ENCODE measurements at places on chromosomes 7 and 10.

GRCh38 chr7:148394582-148394981, 196.0 kb upstream of the C7orf33 start:
- no peak for DNase-seq

DNA sequence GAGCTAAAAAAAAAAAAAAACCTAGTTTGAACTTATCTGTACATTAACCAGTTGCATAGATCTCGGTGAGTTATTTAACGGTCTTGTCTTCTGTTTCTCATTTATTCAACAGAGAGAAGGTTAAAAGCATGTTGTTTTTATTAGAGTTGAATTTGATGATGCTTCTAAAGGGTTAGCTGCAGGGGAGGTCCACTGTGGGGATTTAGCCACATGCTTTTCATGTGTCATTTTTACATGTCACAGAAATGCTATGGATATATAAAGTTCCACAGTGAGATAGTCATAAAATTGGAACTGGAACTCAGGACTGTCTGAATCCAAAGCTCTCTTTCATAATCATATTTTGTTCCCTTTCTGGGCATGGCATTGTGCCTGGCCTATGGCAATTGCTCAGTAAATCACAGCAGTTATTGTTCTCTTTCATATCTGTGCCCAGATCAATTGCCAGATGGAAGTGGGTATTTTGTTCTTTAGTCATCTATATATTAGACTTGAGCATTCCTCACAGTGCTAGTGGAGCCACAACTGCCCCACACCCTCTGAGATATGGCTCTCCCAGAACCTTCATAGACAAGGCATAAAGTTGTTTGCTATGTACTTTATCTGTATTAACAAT, 578.8 kb downstream of the NRG3 start:
- DNase-seq, result no peak

DNA sequence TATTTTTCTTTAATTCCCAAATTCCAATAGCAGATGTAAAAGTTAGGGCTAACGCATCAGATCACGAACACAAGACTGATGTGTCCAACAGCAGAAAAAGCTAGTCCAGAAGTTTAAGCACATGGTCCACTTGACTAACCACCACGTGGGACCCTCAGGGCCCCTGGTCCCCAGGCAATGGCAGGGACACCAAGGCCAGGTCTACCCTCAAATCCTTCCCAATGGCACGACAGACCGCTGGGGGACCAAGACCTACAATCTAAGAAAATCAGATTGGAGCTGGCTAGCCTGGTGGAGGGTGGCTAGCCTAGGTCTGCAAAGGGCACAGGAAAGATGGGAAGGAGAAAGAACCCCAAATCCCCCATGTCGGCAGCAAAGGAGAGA, 1.5 kb downstream of the GIGYF1 start:
- DNase-seq, result no peak

- no peak for DNase-seq
These were observed 73.6 kb downstream of the ETV1 start for GRCh38 chr7:13915891-13916290.

- no peak for DNase-seq
These were observed 459.3 kb downstream of the CNTNAP2 start for GRCh38 chr7:146575903-146576302.

- DNase-seq, result no peak
These were observed 24.1 kb upstream of the FFAR4 start for GRCh38 chr10:93542358-93542791.

DNA sequence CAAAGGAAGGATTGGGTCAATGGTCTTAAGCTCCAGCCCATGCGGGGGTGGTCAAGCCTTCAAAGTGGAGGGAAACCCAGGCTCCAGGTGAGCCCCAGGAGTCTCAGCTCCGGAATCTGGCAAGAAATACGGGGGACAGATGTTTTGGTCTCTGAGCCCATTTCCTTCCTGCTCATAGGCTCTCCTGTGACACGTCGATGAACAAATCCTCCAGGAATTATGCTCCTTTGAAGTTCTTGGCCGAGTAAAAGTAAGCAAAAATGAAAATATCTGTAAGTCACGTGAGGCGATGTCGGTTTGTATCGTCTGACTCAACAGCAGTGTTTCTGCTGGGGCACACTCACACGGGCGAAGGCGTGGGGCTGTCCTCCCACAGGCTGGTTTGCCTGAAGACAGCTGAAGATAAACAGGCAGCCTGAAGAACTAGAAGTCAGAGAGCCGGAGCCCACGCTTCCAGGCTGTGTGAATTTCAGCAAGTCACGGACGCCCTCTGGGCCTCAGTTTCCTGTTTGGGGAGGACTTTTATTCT, 52.6 kb upstream of the SMNDC1 start:
- DNase-seq, result peak; percentile 80

DNA sequence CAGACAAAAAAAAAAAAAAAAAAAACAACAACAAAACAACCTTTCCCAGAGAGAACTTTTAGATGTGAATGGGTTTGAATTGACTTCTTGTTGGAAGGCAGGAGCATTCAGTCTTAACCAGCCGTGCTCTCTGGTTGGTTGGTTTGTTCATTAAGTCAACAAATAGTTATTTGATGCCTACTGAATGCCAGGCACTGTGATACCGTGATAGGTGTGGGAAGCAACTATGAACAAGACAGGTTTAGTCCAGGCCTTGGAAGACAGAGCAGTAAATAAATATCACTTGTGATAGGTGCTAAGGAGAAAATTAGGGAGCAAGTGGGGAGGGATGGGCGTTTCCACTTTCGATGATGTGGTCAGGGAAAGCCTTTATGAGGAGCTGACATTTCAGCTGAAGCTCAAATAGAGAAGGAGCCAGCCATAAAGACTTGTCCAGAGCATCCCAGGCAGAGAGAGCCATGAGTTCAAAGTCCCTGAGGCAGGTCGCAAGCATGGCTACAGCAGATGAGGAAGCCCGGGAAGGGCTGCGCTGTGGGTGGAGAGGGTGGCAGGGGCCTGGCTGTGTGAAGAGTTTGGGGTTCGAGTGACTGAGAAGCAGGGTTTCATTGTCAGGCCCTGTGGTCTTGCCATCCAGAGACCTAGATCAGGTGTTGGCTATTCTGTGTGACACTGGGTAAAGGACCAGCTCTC, 8.0 kb downstream of the TSPAN15 start:
- no peak for DNase-seq

DNA sequence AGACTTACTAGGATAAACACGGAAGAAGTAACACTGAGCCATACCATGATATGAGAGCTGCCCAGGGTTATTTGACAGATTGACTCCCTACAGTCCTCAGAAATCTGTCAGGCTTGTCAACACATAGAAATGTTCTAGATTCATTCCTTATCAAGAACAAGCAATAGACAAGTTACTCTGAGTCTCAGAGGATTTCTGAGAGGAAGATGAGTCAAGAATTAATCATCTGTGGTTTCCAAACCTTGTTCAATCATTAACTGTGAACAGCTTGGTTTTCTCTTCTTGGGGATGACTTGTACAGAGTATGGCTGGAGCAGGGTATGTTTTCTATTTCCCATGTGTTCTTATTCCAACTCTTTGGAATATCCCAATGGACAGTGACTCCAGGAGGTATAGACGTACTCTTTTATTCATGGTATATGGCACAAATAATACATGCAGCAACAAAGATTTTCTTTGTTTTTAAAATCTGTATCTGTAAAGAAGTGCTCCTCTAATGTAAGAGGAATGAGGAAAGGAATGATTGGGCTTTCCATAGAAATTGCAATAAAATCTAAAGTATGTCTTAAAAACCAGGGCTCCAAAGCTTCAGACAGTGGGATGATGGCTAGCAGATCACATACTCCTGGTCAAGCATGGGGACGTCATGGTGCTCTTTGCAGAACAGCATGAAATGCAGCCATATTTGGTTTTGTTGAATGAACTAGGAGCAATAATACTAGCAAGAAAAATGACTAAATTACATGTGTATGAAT, 11.9 kb upstream of the SFR1 start:
- peak; percentile 27 for DNase-seq

- DNase-seq, result no peak
These were observed 120.9 kb downstream of the TWIST1 start for GRCh38 chr7:18996583-18996982.

DNA sequence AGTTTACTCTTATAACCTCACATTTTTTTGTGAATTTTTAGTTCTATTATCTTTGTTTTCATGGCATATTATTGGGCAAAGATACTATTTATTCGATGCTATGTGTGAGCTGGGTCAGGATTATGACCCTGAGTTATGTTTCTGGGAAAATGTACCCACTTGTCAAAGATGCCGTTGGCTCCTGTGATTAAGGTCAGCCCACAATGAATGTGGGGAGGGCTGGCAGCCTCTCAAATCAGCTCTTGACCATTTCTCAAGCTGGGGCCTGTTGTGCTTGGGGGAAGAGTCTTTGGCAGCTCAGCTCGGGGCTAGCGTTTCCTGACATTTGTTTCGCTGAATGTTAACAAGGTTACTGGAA, 97.5 kb downstream of the TCF7L2 start:
- DNase-seq, result no peak

GRCh38 chr10:35536789-35537188, 68.4 kb upstream of the GJD4 start:
- no peak for DNase-seq

DNA sequence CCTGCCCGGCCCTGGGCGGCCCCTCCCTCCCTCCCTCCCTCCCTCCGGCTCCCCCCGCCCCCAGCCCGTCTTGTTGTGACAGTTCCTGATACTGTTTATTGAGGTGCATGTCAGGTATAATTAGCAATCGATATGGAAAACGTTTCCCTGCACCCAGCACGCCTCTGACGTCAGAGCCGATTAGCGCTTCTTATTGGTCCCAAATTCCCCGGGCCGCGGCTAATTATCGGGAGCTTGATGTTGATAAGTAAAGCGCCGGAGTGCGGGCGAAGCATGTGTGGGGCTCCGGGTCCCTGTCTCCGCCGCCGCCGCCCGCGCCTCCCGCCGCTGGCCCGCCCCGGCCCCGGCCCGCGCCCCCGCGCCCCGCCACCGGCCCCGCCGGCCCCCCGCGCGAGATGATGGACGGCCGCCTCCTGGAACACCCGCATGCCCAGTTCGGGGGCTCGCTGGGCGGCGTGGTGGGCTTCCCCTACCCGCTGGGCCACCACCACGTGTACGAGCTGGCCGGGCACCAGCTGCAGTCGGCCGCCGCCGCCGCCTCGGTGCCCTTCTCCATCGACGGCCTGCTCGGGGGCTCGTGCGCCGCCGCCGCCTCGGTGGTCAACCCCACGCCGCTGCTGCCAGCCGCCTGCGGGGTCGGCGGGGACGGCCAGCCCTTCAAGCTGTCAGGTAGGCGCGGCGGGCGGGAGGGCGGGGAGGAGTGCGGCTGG, at the start of gene UNCX:
Gene UNCX, plus strand, starts transcription at position 250 of the 710 bp plus-strand sequence. Its CDS starts 146 bp downstream, at position 396.
- no peak for DNase-seq

- DNase-seq, result no peak
These were observed 164.4 kb downstream of the RGS10 start for GRCh38 chr10:119377958-119378736.

- no peak for DNase-seq
These were observed 197.5 kb upstream of the PRSS58 start for GRCh38 chr7:142455392-142455791.

- DNase-seq, result no peak
These were observed 717.6 kb downstream of the GRM8 start for GRCh38 chr7:126535176-126535575.

DNA sequence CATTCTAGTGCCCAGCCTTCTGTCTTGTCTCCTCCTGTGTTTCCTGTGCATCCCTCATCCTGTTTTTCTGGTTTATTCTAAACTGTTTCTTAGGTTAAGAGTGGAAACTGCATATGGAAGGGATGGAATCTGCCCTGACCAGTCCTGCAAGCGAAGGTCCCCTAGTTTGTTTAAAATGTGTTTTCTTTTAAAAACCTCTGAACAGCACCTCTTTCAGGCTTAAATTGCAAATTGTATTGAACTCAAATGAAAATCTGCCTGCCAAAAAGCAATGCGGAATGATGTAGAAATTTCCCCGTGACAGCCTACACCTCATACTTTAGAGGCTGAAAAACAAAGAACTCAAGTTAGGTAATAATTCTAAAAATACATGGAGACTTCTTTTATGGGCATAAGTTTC, 222.8 kb upstream of the IMMP2L start:
- DNase-seq, result no peak

GRCh38 chr7:69778138-69778537, 179.9 kb downstream of the AUTS2 start:
- no peak for DNase-seq

DNA sequence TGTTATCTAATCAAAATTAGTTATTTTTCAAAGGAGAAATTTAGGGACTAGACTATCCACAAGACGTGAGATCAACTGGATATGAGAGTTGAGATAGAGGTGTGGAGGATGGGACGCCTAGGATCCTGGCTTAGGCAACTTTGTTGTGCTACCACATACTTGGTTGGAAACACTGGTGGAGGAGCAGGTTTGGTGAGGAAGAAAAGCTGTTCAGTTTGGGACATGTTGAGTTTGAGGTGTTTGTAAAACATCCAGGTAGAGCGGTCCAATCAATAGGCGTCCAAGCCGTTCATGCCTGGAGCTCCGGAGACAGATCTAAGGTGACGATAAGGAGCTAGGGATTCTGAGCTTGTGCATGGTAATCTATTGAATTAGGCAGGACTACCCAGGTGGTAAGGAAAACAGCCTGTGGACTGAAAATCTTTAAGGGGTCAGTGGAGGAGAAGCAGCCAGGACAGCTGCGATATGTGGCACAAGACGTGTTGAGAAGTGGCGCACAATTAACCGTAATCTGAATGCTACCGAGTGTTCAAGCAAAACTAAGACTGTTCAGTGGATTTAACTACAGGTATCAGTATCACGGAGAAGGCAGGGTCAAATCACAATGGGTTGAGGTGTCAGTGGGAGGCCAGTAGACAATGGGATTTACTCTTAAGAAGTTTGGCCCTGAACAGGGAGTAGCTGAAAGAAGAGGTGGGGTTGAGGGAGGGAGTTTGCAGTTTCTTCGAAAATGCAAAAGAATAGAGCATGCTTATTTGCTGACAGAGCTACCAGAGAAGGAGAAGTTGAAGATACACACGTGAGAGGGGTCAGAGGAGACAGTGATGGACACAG, 16.1 kb upstream of the TRPV6 start:
- DNase-seq, result no peak

- no peak for DNase-seq
These were observed 221.4 kb downstream of the BICC1 start for GRCh38 chr10:58734116-58734515.

- DNase-seq, result no peak
These were observed 181.4 kb downstream of the ELMO1 start for GRCh38 chr7:37267251-37267650.

DNA sequence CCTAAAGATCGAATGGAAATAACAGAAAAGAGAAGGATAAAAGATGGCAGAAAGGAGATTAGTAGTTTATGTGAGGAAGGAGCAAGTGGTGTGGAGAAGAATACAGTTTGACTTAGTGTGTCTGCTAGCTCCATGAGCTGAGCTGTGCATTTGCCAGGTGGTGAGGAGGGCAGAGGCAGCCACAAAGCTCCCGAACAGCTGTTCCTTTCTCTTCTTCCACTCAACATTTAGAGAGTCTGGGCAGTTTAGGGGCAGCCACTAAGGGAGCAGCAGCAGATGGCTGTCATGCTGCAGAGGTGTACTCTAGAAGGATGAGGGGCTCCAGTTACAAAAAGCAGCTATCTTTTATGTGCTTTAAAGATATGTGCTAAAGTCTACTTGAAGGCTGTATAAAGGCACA, 674.4 kb downstream of the GRM8 start:
- DNase-seq, result no peak

- DNase-seq, result peak; percentile 8
These were observed 292.6 kb downstream of the PARD3 start for GRCh38 chr10:34522546-34522945.

- no peak for DNase-seq
These were observed 69.4 kb downstream of the CAMK1D start for GRCh38 chr10:12418725-12419261.

Measured in activated CD4-positive, alpha-beta T cell treated with anti-CD3 and anti-CD28 coated beads, Interleukin-2, amount 50 U/mL, for 16 hours (primary cell).